Hepatic stellate cell (primary cell): ENCODE measurements at places on chromosomes 6 and 20.

GRCh38 chr6:26311385-26312095 lies 53.5 kb upstream of the BTN3A2 start:
- no peak for DNase-seq

DNA sequence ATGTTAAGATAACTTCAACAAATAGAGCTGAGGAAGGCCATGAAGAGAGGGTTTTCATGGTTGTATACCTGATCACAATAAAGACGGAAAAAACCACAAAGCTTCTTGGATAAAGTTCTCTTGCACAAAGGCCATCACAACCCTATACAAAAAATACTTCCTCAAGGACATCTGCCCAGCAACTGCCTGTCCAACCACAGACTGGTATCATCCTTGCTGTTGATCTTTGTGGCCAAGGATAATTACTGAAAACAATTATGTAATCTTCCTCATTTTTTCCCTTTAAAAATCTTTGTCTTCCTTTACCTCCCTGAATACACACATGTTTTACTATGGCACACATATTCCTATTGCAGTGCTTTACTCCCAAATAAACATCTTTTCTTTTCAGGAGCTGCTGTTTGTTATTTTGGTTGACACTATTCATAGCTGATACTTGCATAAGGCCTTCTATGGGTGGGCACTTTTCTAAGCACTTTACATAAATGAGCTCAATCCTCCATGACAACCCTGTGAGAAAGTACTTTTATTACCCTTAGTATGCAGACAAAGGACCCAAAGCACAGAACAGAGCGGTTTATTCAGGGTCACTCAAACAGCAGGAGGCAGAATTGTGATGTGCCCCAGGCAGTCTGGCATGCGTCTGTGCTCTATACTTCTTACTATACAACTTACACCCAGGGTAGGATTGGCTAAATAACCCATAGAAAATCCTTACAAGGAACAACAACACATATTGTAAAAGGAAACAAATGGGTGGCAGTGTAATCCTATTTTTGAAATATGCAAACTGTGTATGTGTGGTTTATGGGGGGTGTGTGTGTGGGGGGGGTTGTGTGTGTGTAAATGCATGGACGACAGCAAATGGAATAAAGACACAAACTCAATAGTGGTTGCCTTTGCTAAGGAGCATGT lies 35.1 kb downstream of the SNRNP48 start:
- no peak for DNase-seq

- no peak for DNase-seq
Measured at GRCh38 chr20:32190616-32191415, 16.7 kb downstream of the PLAGL2 start.

DNA sequence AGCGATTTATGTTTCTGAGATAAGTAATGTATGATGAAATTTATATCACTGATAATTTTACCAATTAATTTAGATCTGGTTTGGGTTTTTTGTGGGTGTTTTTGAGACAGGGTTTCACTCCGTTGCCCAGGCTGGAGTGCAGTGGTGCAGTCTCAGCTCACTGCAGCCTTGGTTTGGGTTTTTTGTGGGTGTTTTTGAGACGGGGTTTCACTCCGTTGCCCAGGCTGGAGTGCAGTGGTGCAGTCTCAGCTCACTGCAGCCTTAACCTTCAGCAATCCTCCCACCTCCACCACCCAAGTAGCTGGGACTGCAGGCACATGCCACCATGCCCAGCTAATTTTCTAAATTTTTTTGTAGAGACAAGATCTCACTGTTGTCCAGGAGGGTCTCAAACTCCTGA lies 13.0 kb downstream of the MRS2 start:
- DNase-seq, result no peak

GRCh38 chr6:131602781-131603312 lies 25.2 kb downstream of the MED23 start:
- peak; percentile 47 for DNase-seq

GRCh38 chr6:145878591-145879295 lies 64.1 kb upstream of the FBXO30 start:
- no peak for DNase-seq

- DNase-seq, result no peak
Measured at GRCh38 chr20:35988910-35989463, 20.6 kb downstream of the CNBD2 start.

GRCh38 chr6:149438855-149439254 lies 38.8 kb downstream of the SUMO4 start:
- DNase-seq, result no peak

- DNase-seq, result no peak
Measured at GRCh38 chr6:155493026-155493693, 37.5 kb upstream of the NOX3 start.

DNA sequence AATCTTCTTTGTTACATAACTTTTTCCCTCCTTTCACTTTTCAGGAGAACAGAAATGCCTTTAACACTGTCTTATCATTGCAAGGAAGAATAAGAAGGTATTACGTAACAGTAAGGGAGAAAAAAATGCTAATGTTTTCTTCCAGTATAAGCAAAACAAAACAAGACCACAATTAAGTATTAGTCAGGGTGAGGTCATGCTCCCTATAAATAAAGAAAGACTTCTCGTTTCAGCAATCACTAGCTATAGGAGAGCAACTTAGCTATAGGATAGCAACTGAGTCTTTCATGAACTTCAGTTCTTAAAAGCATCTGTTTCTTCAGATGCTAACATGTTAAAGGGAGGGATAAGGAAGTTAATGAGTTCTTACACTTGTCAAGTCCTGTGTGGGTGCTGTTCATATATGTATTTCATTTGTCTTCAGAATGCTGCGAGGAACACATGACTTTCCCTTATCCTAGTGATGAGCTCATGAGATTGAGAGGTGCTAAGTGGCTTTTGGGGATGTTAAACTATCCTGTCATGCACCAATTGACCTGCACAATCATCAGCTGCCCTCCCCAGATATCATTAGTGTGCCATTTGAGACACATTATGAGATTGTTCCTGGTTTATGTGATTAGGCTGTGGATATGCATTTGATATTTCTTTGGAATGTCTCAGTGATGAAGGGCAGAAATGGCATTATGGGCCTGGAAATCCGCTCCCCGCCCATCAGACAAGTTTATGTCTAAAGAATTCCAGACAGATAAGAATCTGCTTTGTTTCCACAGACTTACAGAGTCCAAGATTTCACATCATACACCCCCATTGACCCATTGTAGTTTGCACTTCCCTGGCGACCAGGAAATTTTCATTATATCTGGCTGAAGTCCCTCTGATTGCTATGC lies 37.5 kb downstream of the LAMA4 start:
- DNase-seq, result peak; percentile 19

DNA sequence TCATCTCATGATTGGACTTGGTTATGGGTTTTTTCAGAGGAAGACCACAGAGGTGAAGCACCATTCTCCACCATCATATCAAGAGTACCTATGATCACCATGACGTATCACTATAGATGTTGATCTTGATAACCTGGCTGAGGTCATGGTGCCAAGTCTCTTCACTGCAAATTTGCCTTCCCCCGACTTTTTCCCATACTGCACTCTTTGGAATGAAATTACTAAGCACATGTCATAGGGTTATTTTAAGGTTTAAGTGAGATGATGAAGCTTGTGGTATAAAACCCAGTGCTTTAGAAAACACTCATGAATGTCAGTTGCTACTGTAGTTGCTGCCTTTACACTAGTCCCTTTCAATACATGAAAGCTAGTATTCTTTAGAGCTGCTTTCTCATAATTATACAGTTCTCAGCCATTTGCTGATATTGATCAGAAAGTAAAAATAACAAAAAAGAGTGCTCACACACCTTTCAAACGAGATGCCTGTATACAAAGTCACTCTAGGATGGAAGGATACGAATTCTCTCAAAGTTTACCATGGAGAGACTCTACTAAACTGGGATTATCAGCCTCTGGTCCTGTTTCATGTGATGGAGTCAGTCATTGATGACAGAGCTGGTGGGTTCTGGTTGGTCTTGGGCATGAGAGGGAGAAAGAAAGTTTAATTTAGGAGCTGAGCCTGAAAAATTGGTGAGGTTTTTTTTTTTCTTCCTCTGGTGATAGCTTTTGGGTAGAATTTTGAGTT lies 228.1 kb downstream of the PRL start:
- no peak for DNase-seq

DNA sequence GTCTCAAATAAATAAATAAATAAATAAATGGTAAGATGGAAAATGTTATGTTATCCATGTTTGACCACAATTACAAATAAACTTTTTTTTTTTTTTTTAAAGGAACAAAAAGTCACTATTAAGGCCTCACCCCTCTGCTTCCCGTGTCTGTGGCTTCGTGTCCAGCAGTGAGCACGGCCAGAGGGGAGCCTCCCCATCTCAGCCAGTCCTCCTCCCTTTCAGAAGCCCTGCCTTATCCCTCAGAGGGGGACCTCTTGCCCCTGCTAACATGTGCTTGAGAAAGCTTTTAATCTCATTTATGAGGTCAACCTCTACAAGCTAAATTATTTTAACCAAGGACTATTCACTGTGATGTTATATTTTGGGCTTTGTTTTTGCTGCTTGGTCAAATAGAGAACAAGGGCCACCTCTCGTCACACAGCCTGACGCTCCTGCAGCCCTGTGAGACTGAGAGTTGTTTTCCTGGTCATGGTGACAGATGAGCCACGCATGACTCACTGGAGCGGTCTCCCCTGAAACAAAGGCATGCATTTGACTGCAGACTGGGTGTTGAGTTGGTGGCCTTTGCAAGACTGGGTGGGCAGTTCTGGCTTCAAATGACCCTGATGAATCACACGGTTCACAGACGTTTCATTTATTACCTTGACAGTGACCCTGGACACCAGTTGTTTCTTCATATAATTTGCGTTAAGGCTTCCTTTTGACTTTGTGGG lies 131.8 kb downstream of the TIAM2 start:
- DNase-seq, result peak; percentile 82

DNA sequence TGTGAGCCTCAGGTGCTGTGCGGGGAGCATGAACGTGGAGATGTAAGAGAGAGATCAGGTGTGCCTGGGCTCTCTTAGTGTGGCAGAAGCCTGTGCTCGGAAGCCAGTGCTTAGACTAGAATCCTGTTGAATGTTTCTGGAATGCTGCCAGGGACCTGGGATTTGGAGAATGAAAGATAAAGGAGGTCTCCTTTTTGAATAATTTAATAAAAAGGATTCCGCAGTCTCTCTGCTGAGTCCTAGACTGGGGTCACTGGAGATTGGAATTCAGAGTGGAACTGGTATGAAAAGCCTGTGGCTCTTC lies 18.8 kb upstream of the EFCAB8 start:
- DNase-seq, result no peak

GRCh38 chr6:161459008-161459615 lies 185.3 kb upstream of the AGPAT4 start:
- no peak for DNase-seq

GRCh38 chr6:154598399-154598798 lies 87.9 kb upstream of the CNKSR3 start:
- no peak for DNase-seq

GRCh38 chr6:46876126-46876525 lies 45.6 kb downstream of the ADGRF5 start:
- DNase-seq, result no peak
